ENCODE measurements at places on chromosomes 13 and 19.

DNA sequence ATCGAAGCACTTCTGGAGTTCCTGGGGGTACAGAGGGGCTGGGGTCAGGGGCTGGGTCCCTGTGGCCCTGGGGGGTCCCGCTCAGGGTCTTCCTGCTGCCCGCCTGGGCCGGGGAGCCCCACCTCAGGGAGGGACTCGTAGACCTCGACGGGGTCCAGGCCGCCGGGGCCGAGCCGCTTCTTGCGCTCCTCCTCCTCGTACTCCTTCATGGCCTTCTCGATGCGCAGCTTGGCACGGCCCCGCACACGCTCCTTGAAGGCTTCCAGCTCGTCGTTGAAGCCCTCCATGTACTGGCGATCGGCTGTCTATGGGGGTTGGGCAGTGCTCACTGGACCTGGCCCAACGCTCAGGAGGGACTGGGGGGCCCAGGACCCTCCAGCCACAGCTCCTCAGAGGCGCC is 10.2 kb downstream of the CDC37 start:
- DNase-seq = no peak

GRCh38 chr13:98803111-98803561 is 50.7 kb upstream of the SLC15A1 start:
- DNase-seq = no peak

DNA sequence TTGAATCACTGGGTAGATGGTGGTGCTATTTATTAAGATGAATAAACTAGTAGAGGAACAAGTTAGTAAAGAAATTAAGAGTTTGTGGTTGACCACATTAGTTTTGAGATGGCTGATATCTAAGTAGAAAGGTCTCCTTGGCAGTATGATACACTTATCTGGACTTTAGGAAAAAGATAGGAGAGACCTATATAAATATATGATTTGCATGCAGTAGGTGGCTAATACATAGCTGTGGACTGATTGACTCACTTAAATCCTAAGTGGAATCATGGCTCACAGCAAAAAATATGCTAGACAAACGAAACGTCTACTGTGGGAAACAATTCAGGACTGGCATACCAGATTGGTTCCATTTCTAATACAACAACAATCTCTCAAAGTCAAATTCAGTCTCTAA is 92.0 kb downstream of the CAB39L start:
- DNase-seq = no peak

DNA sequence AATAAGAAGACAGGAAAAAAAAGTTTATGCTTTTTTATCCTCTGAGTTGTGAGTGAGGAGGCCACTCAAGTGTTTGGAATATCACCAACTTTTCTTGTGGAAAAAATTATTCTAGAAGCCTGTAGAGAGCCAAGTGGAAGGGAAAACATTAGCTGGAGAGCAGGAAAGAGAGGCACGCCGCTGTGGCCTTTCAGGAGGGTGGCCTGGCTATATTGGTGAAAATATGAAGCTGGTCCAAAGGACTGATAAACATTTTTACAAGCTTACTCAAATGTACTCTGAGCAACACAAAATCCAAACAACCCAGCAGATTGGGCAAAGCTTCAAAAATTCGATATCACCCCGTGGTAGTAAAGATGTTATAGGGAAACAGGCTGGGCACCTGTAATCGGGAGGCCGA is 2.3 kb upstream of the EIF3G start:
- no peak for DNase-seq

DNA sequence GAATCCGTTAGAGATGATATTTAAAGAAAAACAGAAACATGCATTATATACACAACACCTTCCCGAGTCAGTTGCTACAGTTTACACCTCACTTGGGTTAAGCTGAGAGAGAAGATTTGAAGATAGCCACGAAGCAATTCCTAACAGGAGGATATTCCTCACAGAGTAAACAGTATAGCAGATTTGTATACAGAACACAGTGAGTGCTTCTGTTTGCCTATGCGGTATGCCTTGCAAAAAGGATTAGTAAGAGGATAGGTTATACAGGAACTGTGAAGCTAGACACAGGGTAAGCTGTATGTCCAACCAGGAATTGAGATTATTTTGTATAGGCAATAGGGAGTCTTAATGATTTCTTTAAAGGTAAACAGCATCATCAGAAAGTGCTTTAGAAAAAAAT is 471.8 kb downstream of the LIG4 start:
- DNase-seq = no peak
